ENCODE measurements at places on chromosomes 6 and 20.

- no peak for DNase-seq
These were observed 33.1 kb downstream of the SRC start for GRCh38 chr20:37378785-37379598.

DNA sequence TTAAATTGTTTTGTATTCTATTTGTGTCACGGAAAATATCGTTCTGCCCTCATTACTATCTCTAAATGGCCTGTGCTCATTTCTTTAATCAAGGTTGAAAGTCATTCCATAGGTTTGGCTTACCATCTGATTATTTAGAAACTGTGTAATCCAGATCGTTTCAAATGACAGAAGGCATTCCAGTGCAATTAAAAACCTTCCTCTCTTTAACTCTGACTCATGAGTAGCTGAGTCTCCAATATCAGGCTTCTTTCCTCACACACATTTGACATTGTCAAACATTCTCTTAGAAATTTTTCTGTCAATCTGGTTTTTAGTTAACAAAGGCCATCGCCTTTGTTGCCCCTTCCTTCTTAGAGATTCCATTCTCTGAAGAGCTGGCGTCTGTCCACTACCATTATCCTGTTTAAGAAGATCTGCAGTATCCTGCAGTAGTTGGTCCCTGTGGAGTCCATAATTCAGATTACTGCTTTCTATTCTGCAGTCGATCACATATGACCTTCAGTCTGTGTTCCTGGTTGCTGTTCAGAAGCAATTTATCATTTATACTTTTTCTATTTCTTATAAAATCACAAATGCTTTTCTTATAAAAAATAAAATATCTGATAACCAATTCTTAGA lies 3.9 kb upstream of the TRDN start:
- no peak for DNase-seq

DNA sequence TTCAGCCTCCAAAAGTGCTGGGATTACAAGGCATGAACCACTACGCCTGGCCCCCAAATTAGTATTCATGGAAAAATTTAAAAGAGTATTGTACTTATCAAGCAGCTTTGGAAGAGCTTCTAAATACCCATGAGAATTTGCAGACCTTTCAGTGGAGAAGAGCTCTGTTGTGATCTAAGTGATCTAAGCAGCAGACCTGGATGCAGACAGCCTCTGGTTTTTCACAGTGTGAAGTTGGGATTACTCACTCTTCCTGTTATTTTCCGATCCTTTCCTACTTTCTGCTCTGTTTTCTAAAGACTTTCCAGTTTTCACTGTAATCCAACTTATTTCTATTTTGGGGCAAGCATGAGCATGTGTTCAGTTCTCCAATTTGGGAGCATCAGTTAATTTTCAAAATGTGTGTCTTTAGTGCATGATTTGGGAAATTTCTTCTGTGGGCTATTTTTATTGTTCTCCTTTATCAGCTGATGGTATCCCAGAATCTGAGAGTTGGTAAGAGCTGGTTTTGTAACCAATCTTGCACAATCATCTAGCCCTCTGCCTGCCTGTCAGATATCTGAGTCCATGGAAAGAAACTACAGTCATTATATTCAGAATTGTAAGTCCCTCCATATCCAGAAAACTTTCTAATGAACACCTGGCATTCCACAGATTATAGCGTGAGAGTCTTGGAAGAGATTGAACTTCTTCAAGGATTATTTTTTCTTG lies 207.7 kb upstream of the DTNBP1 start:
- no peak for DNase-seq

GRCh38 chr6:134875367-134875766 lies 74.5 kb downstream of the ALDH8A1 start:
- no peak for DNase-seq

DNA sequence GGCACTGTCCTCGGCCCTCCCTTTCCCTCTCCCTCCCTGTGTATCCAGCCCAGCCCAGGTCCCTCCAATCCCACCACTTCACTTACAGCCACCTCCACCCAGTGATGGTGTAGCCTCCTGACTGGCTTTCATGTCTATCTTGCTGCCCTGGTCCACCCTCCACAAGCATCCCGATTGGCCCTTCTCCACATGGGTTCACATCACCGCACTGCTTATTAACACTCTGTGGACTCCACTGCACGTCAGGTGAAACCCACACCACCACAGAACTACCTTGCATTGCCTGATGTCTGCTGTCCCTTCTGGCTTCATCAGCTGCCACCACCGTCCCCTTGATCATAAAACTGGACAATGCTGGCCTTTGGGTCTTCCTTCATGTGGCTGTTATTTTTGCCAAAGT lies 220.4 kb upstream of the ARID1B start:
- no peak for DNase-seq
